ENCODE measurements at places on chromosomes 7 and 10. TPM values are rescaled to one million over a fixed set of nuclear protein-coding genes. Genes with fewer than 3 reads are reported as not detected.

The BHLHA15 gene
- polyA plus RNA-seq = 0.29 TPM

- DNase-seq = no peak
Observed at GRCh38 chr10:96325719-96326373, 21.6 kb downstream of the DNTT start.

DNA sequence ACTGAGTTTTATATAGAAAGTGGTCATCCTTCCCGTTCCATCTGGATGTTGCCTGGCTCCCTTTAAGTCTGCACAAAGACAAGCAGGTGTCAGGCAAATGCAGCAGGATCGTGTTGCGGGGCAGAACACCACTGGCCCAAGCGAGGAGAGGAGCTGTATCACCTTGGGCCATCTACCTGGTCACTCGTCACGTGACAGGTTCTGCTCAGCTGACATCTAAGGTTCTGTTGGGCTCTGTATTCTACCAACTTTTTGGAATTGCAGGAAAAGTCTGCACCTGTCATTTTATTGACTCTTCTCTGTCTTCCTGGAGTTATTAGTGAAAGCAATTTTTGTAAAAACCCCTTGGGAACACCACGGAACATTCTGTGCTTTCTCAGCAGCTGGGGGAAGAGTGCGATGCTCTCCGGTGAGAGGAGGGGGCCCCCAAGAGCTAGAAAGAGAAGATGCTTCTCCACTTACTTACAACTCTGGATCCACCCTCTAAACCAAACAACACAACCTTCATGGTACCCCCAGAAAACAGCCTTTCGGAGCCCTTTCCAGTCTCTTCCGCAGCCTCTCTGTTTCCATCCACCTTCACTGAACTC, 83.4 kb upstream of the NMT2 start:
- no peak for DNase-seq

DNA sequence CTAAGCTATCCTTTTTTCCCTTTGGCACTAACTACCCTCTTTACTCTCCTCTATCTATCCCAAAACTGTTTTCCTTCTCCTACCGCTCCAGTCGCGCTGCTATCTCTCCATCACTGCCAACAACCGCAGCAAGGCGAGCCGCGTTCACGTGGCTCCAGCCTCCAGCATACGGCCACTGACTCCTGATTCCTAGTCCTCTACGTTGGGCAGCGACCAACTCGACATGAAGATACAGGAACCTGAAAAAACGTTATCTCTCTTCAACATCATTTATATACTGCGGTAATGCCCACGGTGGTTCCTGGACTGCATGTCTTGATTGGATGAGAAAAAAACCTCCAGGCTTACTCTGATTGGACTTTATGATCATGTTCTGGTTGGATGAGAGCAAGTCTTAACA, 129.5 kb downstream of the ZNF716 start:
- no peak for DNase-seq

DNA sequence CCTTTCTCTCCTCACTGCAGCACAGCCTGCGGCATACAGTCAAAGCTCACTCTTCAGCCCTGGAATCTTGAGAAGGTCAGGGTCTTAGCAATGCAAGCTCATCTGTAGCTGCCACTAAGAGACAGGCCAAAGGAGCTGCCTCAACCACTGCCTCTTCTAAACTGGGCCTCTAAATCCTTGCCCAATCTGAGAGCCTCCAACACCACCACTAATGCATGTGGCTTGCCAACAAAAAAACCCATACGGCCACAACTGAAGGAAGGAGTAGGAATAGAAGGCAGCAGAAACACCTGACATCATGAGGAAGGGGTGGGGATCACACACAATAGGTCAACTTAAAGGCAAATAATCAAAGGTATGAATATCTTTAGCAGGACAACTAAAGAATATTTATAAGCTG, 183.8 kb downstream of the SRPK2 start:
- DNase-seq = no peak

Data from right renal cortex interstitium (tissue), 3 donors.